BJ (cell line): ENCODE measurements at places on chromosomes 12 and 14. TPM values are rescaled to one million over a fixed set of nuclear protein-coding genes. Genes with fewer than 3 reads are reported as not detected.

Gene PAPLN
- polyA plus RNA-seq, result 1.0 and 1.1 TPM in 2 replicates

Gene DAO
- not detected in 2 replicates for polyA plus RNA-seq

Gene ANO4
- polyA plus RNA-seq, result 7.1 and 8.0 TPM in 2 replicates

DNA sequence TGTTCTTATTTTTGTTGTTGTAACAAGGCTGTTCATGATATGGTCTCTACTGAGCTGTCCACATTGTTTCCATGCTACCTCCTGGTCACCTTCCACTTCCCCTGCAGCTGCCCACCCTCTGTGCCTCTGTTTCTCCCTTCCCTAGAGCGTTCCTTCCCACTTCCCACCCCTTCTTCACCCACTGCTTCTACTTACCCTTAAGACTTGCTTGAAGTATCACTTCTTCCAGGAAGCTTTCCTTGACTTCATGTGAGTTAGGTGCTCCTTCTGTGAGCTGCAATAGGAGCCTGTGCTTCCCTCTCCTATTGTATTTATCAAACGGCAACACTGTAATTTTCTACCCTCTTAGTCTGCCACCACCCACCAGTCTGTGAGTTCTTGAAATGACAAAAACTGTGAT is 286.8 kb upstream of the AMIGO2 start:
- DNase-seq, result no peak

Gene ESYT1
- polyA plus RNA-seq, result 180 and 264 TPM in 2 replicates

Gene PHC1
- polyA plus RNA-seq, result 20.9 and 26.7 TPM in 2 replicates

DNA sequence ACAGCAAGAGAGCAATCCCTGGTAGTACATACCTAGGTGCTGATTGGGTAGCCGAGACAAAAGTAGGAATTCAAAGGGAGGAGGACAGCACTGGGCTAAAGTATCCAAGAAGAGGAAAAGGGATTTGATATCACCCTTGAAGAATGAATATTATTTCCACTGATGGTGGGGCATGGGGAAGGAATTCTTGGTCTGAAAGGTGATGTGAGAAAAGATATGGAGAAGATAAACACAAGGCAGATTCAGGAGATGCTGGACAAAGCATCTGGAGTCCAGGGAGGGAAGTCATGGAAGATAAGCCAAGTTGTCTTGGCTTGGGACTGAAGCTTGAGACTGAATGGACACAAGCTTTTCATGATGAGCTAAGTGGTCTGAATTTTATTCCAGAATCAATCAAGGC is 194.0 kb downstream of the EGLN3 start:
- no peak for DNase-seq

Gene NFE2
- 0.89 and 1.0 TPM in 2 replicates for polyA plus RNA-seq

Gene PROX2
- polyA plus RNA-seq, result not detected in 2 replicates

DNA sequence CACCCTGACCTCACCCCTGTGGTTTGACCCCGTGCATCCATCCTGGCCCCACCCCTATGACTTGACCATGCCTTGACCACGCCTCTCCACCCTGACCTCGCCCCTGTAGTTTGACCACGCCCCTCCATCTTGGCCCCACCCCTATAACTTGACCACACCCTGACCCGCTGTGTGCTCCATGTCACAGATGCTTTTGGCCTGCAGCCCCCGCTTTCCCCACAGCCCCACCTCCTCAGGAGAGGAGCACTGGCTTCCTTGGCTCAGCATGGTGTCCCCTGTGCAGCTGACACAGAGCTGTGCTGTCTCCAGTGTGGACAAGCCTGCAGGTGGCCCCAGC is 269.9 kb upstream of the SFSWAP start:
- no peak for DNase-seq

Gene NPAS3
- polyA plus RNA-seq, result 0.04 and 0.09 TPM in 2 replicates

Gene GUCY2C
- polyA plus RNA-seq, result not detected in 2 replicates

DNA sequence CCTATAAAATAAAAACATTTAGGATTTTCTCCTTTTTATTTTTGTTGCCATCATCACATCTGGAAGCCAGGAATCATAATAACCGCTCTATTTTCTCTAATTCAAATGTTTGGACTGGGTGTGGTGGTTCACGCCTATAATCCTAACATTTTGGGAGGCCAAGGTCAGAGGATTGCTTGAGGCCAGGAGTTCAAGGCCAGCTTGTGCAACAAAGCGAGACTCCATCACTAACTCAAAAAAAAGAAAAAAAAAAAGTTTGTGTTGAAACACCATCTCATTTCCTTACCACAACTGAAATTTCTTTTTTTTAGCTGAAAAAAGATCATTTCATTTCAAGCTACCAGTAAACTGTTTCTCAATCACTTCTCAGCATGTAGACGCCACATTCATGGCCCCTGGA is 8.8 kb upstream of the BAZ1A start:
- DNase-seq, result no peak

GRCh38 chr12:106080041-106080790 is 58.5 kb downstream of the NUAK1 start:
- peak; percentile 95 for DNase-seq

- DNase-seq, result no peak
Measured at GRCh38 chr12:111816065-111816615, 25.9 kb upstream of the MAPKAPK5 start.

- DNase-seq, result no peak
Measured at GRCh38 chr14:85315733-85316290, 214.1 kb upstream of the FLRT2 start.

Gene ARHGAP9
- 0.98 and 1.0 TPM in 2 replicates for polyA plus RNA-seq

Gene SDR9C7
- not detected in 2 replicates for polyA plus RNA-seq

DNA sequence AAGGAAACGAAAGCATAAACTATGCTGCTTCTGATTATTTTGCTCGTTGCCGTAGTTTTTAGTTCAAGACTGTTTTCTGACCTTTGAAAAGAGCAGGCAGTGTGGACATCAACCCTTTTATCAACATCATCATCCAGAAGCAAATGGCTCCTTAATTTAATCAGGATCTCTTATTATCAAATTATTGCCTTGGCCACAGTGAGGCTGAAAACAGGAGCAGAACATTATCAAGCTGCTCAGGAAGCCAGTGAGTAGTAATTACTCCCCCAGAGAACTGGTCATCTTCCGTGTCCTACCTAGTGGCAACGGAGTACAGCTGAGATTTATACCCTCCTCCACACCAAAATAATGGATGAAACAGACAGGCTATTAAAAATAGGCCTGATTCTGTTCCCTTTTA is 2.2 kb upstream of the DIABLO start:
- no peak for DNase-seq

DNA sequence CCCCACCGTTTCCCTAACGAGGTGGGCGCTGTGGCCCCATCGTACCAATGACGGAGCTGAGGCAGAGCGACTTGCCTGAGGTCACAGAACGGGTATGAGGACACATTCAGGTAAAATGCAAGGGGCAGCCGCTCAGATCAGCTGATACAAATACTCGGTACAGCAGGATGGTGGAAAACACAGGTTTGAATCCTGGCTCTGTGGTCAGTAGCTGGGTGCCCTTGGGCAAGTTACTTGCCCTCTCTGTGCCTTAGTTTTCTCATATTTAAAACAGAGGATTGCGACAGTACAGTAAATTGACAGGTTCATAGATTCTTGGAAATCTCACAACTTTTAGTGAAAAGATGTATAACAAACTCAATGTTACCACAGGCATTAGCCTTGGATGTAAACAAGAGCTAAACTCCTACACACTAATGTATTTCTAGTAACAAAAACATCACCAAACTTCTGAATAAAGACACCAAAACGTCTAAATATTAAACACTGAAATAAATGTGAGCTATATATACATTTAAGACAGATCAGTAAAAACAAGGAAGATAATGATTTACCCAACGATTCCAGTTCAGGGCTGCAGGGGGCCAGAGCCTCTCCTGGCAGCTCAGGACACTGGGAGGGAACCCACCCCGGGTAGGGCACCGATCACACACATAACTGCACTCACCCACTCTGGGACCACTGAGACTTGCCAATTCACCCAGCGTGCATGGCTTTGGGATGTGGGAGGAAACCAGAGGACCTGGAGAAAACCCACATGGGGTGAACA is 128.4 kb downstream of the RBM19 start:
- DNase-seq, result no peak

DNA sequence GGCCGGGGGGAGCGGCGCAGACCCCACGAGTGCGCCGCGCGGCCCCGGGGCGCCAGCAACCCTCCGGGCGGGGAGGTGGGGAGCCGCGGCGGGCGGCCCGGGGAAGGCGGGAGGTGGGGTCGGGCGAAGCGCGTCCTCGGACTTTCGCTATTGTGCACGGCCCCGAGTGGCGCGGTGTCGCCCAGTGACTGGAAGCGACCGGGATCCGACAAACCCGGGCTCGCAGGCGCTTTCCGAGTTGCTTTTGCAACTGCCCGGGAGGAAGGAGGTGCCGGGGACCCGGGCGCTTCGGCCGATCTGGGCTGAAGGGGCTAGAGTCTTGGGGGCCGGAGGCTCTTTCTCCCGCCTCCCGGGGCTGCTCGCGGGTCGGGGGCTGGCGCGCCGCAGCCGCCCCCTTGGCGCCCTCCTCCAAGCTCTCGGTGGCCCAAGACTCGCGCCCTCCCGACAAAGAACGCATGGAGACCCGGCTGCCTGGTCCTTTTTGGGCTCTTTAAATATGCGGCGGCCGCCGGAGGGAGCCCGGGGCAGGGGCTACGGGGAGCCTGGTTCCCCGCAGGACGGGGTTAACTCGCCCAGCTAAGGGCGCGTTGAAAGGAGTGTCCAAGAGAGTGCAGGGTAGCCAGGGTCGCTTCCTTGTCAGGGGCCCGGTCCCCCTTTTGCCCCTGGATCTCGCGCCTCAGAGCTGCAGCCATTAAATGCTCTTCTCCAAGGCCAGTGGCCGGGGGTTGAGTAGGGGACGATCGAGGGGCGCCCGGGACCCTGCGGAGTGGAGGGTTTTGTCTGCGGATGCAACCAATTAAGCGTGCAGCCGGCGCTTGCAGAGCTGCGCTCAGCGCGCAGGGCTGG is 1.4 kb downstream of the HMGA2 start:
- no peak for DNase-seq

DNA sequence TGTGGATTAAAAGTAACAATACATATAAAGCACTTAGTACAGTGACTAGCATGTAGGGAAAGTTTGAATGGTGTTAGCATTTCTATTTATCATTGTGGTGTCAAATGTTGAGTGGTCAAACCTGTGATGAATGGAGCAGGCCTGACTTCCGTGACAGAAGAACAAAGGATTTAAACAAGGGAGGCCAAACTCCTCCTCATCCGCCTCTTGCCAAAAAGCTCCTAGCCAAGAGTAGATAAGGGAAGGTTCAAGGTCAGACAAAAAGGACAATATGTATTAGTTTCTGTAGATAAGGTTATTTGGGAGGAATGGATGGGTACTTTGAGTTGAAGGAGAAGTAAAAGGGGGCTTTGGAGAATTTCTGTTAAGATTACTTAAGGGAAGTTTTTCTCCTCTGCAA is 6.5 kb downstream of the RNASE7 start:
- DNase-seq, result no peak

DNA sequence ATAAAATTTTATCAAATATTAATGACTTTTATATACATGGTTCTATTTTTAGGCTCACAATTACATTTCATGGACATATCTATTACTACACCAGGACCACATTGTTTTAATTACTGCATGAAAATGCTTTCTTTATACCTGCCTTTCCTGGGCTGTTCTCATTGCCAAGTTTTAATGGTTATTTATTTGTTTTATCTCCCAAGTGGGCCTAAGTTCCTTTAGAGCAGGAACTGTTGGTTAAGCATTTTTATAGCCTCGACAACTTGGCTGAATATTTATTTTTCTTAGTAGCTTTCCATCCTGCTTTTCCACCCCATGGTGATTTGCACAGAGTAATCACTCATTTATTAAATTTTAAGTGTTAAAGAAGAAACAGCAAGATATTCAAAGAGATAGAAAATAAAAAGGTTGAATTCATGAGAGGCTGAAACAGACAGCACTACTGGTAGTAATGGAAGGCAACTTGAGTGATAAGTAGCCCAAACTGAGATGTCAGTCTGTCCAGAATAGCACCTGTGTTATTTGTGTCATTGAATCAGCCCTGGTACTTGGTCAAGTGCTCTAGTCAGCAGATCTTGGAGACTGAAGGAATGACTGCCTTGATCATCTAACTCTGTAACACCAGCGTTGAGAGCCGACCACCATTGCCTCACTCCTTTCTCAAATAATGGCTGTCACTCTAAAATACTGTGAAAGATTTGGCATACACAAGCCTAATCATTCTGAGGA is 119.1 kb upstream of the EGLN3 start:
- DNase-seq, result no peak

DNA sequence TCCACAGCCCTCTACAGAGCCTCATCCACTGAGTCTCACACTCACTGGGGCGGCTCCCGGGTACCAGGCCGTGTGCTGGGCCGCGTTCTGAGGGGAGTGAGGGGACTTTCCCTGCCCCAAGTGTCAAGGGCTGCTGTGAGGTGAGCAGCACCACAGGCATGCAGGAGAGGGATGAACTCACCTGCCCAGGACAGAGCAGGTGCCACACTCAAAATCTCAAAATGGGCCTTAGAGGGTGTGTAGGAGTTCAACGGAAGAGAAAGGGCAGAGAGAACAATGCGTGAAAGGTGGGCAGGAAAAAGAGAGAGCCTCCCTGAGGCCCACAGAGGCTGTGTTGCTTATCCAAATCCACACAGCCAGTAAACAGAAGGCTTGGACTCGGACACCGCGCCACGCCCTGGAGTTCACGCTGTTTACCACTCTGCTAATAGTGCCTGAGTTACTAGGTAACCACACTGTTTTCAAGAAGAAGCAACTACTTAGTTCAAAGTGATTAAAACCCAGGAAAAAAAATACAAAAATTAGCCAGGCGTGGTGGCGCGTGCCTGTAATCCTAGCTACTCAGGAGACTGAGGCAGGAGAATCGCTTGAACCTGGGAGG is 32.7 kb downstream of the TSPAN11 start:
- DNase-seq, result no peak

DNA sequence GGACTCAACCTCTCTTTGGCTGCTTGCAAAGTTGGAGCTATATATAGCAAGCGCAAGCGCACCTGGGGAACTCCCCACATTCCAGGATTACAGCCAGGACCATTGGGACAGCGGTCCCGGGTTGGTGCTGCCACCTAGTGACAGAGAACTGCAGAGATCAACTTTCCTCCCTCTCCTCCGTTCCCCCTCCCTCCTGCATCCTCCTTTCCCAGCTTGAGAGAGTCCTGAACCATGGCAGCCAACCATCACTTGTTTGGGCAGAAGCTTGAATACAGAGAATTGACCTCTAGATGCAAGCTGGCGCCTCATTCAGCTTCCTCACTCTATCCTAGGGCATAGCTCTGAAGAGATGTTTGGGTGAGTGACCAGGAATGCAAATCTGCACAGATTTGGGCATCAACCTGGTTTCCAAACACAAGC is 17.4 kb upstream of the FLVCR2 start:
- no peak for DNase-seq

Gene KERA
- not detected in 2 replicates for polyA plus RNA-seq

Gene FAIM2
- polyA plus RNA-seq, result 1.4 and 3.6 TPM in 2 replicates

Gene ADCY4
- 4.1 and 6.8 TPM in 2 replicates for polyA plus RNA-seq

- no peak for DNase-seq
Measured at GRCh38 chr12:3200032-3200617, 122.9 kb downstream of the TSPAN9 start.

GRCh38 chr12:114938487-114939210 is 254.7 kb upstream of the TBX3 start:
- DNase-seq, result no peak
